ENCODE measurements at places on chromosomes 16 and 17.

- DNase-seq: no peak
Observed at GRCh38 chr17:80265205-80266068, 4.8 kb downstream of the RNF213 start.

- DNase-seq: no peak
Observed at GRCh38 chr16:71364133-71364681, 5.7 kb downstream of the CALB2 start.

GRCh38 chr17:79834565-79835469 is 4.4 kb downstream of the CBX4 start:
- DNase-seq: no peak

DNA sequence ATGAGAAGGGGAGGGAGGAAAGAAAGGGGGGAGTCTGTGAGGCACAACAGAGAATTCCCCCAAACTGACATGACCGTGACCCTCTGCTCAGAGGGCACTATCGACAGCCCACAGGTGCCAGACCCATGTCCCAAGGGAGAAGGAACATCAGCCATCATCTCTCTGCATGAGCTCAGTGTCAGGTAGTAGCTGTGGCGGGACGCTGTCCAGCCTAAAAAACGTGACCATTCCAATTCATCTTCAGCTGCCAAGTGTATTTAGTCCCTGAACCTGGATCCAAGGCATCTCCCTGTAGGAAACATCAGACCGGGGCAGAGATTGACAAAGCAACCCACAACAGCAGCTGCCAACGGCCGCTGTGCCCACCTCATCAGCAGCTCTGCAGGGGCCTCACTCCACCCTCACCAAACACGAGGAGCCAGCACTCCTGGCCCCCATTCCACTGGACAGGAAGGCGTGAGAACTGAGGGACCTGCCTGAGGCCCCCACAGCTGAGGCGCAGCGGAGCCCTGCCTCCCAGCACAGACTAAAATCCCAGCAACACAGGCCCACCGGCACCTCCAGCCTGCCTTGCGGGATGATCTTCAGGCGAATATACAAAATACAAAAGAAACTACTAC is 8.6 kb downstream of the TAF1C start:
- no peak for DNase-seq

- DNase-seq: no peak
Observed at GRCh38 chr16:9570521-9570920, 479.1 kb downstream of the HAPSTR1 start.

- no peak for DNase-seq
Observed at GRCh38 chr16:70638814-70639792, 7.3 kb upstream of the IL34 start.

GRCh38 chr17:66963909-66964771 is at the start of gene CACNG4:
Gene CACNG4, plus strand, starts transcription at chr17:66964707. Its CDS starts 205 bp downstream, at chr17:66964912.
- peak; percentile 53 for DNase-seq

GRCh38 chr17:79819085-79819484 is 20.2 kb downstream of the CBX4 start:
- DNase-seq: no peak

DNA sequence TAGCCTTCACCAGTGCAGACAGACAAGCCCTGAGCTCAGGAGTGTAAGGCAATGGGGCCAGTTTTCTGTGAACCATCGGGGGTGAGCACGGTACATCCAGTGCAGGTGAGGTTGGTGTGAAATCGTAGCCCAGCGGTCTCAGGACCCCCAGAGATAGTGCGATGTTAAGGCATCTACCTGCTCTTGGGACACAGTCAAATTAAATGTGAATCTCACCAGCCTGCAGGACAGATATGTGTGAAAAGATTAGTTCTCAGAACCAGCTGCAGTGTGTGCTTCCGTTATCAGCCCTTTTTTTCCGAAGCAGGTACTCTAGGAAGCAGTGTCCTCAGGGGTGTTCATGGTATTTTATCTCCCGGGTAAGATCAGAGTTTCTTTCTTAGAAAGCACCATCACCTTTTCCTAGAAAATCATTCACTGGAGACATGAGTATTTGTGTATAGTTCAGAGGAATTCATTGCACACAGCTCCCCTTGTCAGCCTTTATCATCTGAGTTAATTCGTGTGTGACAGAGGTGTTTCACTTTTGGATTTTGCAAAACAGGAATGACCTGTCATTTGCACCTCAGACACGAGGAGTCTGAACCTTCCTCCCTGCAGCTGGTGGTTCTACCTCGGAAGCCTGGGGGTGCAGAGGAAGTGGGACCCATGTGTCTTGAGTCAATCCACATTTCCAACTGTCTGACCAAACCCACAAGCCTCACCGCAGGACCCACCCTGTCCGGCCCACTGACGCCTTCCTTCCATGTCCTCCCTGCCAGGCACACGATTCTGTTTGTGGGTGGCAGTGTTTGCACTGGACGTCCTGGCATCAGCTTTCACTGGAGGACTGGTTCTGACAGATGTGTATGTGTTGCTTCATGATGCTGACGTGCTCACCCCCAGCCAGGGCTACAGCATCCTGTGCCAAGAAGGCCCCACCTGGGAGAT is 107.8 kb downstream of the CLEC16A start:
- DNase-seq: no peak

GRCh38 chr16:56608876-56609462 is 585 bp downstream of the MT2A start:
- no peak for DNase-seq

DNA sequence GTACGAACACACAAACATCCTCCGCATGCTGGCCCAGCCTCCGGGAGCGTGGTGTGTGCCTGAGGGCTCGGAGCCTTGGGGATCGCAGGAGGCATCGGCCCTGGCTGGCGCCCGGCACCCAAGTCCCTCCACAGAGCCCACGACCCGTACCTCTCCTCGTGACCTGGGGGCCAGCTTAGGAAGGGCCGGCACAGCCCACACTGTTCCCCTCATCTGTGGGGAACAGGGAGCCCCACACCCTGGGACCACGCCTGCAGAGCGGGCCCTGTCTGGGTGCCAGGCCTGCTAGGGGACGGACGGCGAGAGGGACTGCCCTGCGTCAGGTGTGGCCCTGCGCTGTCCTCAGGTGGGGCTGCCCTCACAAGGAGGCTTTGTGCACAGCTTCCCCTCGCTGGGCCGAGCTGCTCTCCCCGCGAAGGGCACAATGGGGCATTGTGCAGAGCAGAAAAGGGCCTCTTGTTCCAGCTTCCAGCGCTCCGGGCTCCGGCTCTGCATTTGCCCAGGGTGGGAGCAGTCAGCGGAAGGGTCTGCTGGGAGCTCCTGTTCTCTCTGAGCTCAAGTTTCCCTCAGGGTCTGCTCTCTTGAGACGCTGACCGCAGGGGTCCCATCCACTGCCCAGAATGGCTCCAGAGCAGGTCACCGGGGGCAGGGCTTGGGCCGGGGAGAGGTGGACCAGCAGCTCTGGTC is 1.7 kb upstream of the LMF1 start:
- no peak for DNase-seq

- no peak for DNase-seq
Observed at GRCh38 chr17:44972953-44973352, 4.8 kb upstream of the C1QL1 start.

DNA sequence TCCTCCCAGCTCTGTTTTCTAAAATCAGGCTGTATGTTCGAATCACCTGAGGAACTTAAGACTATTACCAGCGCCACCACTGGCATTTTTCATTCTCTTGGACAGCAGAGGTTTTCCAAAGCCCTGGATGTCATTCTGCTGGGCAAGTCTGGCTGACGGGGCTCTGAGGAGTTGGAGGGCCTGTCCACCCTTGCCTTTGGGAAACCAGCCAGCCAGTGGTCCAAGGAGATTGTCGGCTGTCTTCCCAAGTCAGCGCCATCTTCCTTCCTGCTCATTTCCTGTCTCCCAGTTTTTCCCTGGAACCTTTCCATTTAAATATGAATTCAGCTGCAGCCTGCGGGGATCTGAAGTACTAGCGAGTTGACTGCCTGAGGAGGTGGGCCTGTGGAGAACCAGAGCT is 258.3 kb downstream of the PRKCA start:
- DNase-seq: no peak

Measured in NCI-H774 (cell line).